ENCODE measurements at places on chromosomes 3 and 15. TPM values are rescaled to one million over a fixed set of nuclear protein-coding genes. Genes with fewer than 3 reads are reported as not detected.

ATG7 gene
- polyA plus RNA-seq = 34.2 TPM

PPARG gene
- 3.3 TPM for polyA plus RNA-seq

ZPLD1 gene
- polyA plus RNA-seq = not detected

SPINK8 gene
- not detected for polyA plus RNA-seq

ARPIN gene
- polyA plus RNA-seq = 32.3 TPM

PSTPIP1 gene
- 1.8 TPM for polyA plus RNA-seq

FHIT gene
- 9.3 TPM for polyA plus RNA-seq

SLC28A1 gene
- not detected for polyA plus RNA-seq

PLA2G4D gene
- 0.17 TPM for polyA plus RNA-seq

GOLGA8T gene
- polyA plus RNA-seq = not detected

DNA sequence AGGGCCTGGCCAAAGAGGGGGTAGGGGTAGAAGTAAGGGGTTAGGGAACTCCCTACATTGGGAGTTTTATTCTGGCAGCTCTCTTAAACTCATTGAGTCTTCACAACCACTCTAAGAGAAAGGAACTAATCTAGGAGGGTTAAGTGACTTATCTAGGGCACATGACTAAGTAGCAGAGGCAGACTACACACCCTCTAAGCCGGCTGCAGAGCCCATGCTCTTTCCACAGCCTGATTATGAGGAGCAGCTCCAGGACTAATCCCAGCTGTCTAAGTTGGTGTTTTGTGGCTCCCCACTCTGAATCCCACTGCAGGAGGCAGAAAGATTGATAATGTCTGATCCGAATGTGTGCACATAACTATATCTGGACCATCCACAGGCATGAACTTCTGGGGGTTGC, 374.6 kb downstream of the EPHB1 start:
- no peak for DNase-seq

DNA sequence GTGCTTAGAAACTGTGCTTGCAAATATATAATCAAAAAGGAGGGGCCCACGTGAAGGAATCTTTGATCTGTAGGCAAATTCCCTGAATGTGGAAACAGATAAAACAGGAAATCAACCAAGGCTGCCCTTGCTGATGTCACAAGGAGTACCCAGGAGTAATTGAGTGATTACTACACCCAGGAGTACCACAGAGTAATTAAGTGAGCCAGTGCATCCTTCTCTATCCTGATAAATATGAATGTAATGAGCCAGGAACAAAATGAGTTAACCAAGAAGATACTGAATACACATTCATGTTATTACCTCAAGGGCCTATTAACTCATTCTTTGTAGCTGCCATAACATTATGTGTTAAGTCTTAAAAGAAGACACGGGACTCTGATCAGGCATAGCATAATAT, 87.3 kb upstream of the POU1F1 start:
- no peak for DNase-seq

DNA sequence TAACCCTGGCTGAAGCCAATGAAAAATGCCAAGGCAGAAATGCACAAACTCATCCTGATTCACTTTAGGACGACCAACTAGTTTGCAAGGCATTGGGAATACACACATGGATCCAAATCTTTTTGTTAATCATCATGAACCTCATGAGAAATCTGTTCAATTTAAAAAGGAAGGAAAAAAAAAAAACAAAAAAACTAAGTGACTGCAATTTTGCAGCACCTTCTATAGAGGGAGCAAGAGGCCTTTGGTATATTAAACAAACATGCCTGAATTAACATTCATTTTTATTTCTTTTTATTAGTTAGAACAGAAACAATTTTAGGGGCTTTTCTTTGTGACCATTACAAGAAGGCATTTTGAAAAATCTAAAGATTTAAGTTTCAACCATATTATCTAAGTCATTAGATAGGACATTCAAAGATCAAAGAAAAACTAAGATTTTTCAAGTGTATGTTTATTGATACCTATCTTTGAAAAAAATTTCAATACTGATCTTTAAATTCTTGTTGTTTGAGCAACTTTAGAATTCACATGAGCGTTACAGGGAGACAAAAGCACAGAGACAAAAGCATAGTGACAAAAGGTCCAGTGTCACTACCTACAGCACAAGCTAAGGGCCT, 182.4 kb downstream of the CBLB start:
- DNase-seq = no peak

- no peak for DNase-seq
Measured at GRCh38 chr3:70090322-70090913, 90.9 kb downstream of the SAMMSON start.

DNA sequence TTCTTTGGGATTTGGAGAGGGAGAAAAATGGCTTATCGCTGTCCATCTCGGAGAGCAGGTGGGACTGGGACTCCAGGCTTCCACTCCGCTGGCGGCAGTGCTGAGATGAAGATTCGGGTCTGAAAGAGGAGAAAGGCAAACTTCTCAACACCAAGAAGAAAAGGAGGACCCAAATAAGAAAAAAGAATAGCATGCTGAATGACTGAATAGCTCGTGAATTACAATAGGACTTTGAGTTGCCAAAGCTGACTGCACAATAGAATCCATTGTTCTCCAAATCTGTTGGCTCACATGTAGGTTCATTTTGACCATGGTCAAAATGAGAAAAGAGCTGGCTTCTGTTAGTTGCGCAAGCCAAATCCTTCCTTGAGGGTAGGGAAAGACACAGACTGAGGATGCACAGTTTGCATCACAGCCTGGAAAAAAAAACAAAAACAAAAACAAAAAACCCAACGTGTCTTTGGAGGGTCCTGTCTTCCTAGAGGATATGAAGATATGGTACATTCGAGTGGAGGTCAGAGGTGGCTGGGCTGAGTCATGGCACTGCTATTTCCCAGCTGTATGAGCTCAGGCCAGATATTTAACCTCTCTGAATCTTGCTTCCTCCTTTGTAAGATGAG, 59.3 kb upstream of the LMOD3 start:
- DNase-seq = no peak

DNA sequence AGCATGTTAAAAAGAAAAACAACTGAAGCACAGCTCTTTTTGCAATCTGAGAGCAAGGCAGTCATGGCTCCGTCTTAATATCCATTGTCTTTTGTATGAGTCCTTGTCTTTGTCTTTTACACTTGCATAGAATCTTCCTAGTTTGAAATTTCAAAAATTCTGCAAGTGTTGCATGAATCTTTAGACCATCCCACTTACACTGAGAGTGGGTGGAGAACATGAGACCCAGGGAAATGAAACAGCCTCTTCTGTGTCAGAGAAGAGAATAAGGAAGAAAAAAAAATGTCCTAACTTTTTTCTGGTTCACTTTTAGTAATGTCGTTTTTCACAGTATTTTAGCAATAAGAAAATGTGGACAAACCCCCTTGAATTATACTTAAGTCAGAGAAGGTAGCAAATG, 12.1 kb upstream of the DCLK3 start:
- DNase-seq = no peak

DNA sequence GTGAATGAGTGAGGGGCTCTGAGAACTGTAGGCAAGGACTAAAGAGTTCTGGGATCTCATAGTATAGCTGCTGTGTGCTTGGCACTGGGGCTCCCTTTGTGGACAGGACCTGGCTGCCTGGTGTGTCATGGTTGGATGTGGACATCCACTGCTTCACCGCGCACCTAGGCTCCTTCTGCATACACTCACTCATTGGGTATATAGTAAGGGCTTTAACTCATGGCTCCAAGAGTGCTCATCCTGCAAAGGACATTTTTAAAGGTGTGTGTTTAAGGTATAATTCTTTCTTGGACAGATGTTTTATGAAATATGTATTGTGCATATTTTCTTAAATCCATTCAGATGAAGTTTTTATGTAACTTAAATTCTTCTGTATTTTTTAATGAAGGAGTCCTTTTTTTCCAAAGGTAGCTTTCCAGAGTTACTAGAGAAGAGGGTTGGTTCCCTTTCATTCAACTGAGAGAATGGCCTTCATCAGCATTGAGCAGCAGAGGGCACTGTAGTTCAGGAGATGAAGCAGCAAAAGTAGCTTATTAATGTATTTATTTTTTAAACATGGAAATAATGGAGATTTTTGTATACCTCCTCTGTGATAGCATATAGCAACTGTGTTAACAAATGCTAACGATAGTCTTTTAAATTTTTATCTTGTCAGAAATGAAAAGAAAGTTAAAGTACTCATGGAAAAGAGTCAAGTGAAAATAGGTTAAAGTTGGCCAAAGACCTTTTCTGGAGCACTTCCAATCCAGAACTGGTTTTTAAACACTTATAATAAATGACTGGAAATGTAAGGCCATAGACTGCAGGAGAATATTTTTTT, 25.2 kb downstream of the OXNAD1 start:
- no peak for DNase-seq

- no peak for DNase-seq
Measured at GRCh38 chr3:195763076-195763830, 42.5 kb downstream of the MUC20 start.

- DNase-seq = no peak
Measured at GRCh38 chr3:23455084-23455483, 252.0 kb downstream of the UBE2E2 start.

DNA sequence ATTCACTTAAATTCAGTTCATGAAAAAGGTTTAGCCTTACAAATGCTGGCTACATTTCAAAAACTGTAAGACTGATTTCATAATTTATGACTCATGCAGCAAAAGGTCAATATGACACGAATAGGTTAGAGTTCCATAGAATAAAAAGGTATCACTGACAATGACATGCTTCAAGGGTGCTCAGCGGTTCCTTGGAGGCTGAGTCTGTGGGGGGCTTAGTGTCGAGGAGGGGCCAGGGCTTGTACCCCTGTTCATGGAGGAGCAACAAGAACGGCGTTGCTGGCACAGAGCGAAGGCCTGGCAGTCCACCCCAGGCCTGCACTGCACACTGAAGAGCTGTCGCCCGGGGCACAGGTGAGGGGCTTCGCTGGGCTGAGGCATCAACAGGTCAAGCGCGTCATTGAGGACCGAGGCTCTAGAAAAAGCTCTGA, 174.2 kb downstream of the NR1D2 start:
- DNase-seq = no peak

GRCh38 chr3:15148614-15149013, 49.7 kb upstream of the RBSN start:
- no peak for DNase-seq

GRCh38 chr15:87369269-87369668, 887.3 kb downstream of the NTRK3 start:
- no peak for DNase-seq

DNA sequence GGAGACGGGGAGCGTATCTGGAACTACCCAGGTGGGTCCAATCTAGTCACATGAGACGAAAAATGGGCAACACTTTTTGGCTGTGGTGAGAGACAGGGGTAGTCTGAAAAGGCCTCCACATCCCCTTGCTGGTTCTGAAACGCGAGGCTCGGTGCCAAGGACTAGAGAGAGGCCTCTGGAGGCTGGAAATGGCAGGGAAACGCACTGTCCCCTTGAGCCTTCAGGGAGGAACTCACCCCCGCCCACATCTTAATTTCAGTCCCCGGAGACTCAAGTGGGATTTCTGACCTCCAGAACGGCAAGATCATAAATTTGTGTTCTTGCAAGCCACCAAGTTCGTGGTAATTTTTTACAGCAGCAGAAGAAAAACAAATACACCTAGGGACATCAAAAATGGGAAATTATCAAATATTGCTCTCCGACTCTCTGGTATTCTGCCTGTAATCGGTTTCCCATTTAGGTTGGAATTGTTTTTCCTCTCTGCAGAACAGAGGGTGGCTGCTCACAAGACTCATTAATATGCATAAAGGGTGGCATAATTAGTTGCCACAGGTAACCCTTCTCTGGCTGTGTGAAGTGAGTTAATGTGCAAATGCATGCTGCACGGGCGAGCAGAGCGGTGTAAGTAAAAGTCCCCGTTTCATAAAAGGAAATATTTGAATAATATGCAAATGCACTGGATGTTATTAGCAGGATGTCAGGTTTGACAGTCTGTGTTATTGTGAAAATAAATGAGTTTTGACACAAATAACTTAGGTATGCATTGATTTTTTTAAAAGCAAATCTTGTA, 185.7 kb downstream of the ARRDC4 start:
- no peak for DNase-seq

DNA sequence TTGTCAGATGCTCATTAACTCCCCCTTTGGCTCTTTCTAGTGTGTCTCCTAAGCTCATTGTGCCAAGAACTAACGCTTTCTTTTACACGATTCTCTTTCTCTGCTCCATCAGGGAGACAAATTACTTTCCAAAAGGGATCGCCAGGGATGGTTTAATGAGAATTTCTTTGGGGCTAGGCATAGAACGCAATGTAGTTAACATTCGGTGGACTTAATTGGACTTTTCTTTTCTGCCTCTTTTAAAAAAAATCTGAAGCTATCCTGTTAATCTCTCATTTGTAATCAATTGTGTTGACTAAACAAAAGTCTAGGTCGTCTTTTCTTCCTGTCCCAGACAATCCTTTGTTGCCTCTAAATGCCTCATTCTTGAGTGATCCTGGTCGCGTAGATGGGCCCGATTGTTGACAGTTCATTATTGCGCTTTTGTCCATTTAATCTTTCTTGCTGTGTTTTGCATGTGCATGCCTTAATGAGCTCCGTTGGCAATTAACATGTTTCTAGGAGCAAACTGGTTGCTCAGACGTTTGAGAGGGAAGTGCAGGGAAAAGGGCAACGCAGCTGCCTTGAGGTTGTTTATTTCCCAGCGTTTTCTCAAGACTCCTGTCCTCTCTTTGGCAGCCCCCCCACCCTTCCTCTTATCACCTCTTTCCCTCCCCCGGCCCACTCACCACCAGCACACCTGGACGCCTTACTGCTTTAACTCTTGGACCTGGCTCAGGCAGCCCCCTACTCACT, 7.8 kb downstream of the FEZF2 start:
- no peak for DNase-seq

DNA sequence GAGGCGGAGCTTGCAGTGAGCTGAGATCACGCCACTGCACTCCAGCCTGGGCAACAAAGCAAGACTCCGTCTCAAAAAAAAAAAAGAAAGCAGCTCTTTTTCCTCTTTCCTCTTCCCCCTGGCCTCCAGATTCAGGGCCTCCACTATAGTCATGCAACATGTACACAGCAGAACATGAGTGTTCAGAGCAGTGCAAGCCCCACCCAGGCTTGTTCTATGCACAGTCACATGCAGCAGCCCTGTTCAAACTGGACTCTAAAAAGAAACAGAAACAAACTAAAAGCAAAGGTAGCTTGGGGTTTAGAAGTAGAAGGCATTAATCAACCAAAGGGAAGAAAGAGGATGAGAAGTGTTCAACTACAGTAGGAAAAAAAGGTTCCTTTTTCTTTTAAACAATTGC, 11.8 kb downstream of the SHQ1 start:
- no peak for DNase-seq

GRCh38 chr3:72077473-72078259, 292.7 kb upstream of the PROK2 start:
- no peak for DNase-seq

DNA sequence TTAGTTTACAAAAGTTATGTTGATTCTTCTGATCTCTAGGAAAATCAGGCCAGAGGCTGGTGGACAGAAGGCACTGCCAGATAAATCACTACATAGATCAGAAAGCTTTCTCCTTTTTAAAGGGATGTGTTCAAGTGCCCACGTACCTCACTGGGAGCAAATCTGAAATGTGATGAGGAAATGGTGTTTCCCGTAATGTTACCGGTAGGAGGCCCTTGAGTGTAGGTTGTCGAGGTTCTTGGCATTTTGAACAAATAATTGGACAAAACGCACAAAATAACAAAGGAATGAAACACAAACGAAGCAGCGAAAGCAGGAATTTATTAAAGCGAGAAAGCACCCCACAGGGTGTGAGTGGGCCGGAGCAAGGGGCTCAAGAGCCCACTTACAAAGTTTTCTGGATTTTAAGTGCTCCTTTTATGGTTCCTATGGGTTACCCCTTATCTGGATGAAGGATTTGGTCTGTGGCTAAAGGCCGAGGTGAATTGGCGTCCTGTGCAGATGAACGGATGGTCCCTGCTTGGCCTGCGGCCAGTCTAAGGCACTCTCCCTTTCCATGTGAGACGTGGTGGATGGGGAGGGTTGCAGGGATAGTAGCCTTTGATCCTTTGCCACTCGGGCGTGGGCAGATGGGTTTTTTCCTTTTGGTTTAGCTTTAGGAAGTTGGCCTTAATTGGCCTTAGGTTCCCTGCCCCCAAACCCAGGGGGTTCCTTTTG, 1.0 kb downstream of the SNX1 start:
- no peak for DNase-seq

Measured in left lung (tissue), 14 donors.